Right ventricle myocardium superior (tissue), 1 donor: ENCODE measurements at places on chromosomes 12 and 14. TPM values are rescaled to one million over a fixed set of nuclear protein-coding genes. Genes with fewer than 3 reads are reported as not detected.

GRCh38 chr12:125092108-125092871 lies 27.1 kb downstream of the AACS start:
- DNase-seq = no peak

The OLR1 gene
- total RNA-seq = 0.35 TPM

- no peak for DNase-seq
Observed at GRCh38 chr14:56378475-56378877, 201.1 kb upstream of the TMEM260 start.

The OTOGL gene
- total RNA-seq = 0.19 TPM

DNA sequence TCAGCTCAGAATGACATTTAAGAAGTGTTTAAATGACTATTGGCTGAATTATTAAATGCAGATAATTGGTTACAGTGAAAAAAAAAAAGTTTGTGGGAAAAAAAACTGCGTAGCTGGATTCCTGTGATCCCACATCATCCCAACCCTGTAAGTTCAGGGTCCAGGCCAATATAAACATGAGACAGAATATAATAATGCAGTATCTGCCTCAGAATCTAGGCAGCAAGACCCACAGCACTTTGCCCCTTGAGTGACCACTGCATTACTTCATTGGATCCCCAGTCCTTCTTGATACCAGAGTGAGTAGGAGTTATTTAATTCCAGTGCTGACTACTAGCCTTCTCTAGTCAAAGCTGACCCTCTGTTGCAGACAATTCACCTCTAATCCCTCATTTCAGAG lies 272.6 kb downstream of the CCER1 start:
- no peak for DNase-seq

GRCh38 chr14:32698831-32699230 lies 239.8 kb upstream of the NPAS3 start:
- no peak for DNase-seq

The PRPF40B gene
- 19.1 TPM for total RNA-seq

DNA sequence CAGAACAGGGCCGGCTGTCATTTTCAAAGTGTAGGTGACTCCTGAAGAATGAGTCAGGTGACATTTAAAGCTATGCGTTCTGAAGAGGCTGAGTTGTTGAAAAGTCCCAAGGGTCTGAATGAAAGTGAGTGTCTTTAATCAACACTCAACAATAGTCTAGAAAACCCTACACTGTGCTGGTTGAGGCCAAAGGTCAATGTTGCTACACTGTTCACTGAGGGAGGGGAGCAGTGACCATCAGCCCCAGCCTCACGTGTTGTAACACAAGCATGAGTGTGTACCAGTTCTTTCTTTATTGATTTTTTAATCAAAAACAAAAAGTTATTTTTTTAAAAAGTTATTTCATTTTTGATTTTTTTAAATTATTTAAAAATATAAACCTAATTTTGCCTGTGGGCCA lies 418.8 kb upstream of the LRFN5 start:
- no peak for DNase-seq

The DLK1 gene
- 22.8 TPM for total RNA-seq

The TOGARAM1 gene
- total RNA-seq = 20.0 TPM
